ENCODE measurements at places on chromosomes 2 and 18. TPM values are rescaled to one million over a fixed set of nuclear protein-coding genes. Genes with fewer than 3 reads are reported as not detected.

DNA sequence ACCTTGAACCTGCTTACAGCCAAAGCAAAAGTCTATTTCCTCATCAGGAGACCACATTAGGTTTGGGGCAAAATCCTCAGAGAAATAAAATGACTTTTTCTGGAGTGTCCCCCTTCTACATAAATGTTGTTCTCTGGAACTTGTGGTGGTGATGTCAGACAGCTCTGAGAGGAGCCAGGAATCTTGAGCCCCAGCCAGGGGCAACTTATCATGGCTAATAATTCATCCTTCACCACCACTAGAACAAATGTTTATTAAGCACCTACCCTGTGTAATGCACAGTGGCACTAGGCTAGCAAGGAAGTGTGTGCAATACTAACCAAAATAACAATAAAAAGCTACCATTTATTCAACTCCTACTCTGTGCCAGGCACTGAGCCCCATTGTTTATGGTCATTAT is 9.0 kb upstream of the BMP10 start:
- DNase-seq: no peak

- DNase-seq: no peak
These were observed 36.4 kb downstream of the EMILIN2 start for GRCh38 chr18:2883076-2883735.

DNA sequence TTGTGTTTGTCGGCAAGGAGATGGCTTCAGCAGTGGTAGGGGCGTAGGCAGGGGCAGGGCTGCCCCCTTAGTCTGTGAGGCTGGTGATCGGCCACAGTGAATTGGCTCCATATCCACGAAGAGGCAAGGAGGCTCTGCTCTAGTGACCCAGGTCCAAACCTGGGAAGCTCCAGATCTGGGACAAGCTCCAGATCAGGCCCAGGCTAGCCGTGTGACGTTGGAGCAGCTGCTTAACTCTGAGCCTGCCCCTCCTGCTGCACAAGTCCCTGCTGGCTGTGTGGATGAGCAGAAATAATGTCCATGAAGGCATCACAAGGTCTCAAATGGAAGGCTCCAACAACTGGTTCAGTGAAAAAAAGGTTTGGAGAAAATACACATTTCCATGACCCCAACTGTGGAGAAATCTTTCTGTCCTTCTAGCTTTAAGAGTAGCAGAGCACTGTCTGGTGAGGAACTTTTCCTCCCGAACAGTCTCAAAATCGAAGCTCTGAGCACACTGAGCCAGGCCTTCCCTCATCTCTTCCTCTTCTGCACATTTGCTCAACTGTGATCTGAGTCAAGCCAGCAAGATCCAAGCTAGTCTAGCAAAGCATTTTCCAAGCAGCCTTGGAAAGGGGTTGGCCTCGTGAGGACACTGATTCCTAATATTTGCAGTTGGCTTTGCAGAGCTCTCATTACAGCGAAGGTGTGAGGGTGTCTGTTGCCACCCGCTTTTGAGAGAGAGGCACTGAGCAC is 67.0 kb upstream of the TCF7L1 start:
- no peak for DNase-seq

DNA sequence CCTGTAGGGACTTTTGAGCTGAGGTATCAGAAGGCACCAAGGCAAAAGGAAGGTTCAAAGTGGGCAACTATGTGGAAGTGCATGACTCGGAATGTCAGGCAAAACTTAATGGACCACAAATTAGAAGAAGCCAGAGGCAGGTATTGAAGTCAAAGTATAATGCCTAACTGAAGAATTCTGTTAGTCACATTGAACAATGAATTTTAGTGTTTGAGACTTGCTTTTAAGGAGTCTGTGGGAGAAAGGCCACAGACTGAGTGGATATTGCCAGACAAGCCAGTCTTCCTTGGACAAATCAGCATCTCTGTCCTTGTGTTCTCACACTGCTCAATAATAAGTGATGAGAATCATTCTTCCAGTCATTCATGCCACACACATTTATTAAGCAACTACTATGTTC is 498.9 kb downstream of the STK39 start:
- DNase-seq: no peak

DNA sequence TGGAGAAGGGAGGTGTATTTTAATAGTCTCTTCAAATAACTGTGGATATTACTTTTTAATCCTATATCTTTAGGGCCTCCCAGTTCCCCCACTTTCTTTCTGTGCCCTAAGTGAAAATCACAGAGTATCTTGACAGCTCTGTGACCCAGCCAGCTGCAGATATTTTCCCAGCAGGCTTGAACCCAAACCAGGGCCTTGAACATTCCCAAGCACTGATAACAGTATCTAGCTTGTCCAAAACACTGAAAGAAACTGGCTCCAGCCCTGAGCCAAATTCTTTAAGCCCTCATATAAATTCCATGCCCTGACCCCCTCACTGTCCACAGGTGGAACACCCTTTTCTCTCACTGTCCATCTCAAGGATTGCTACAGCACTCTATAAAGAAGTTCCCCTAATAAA is 388.1 kb upstream of the CHAC2 start:
- no peak for DNase-seq

ZNF892 gene
- 20.2 TPM for total RNA-seq
